ENCODE measurements at places on chromosomes 12 and 14.

GRCh38 chr12:125113789-125114188 lies 48.6 kb downstream of the AACS start:
- DNase-seq, result no peak

DNA sequence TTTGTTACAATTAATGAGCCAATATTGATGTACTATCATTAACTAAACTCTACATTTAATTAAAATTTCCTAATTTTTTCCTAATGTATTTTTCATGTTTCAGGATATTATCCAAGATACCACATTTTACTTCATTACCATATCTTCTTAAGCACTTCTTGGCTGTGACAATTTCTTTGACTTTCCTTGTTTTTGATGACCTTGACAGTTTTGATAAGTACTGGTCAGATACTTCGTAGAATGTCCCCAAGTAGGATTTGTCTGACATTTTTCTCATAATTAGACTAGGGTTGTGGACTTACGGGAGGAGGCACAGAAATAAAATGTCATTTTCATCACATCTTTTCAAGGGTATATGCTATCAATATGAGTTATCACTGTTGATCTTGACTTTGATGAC lies 700.9 kb downstream of the BCL11B start:
- DNase-seq, result no peak

DNA sequence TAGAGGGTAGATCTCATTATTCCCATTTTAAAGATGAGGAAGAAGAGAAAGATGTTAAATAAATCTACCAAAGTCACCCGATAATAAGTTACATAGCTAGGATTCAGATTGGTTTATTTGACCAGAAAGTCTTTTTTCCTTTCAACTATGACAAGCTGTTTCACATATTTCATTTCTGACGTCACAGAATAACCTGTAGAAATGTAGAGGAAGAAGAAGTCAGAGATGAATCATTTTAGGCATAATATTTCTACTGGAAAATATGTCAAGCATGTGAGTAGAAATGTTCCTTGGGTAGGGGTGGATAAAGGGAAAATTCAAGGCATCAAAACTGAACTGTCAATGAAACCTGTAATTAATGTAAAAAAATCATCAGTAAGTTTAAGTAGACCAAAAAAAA lies 107.0 kb downstream of the MGST1 start:
- no peak for DNase-seq

- DNase-seq, result no peak
Measured at GRCh38 chr12:26580619-26581018, 252.4 kb downstream of the ITPR2 start.

DNA sequence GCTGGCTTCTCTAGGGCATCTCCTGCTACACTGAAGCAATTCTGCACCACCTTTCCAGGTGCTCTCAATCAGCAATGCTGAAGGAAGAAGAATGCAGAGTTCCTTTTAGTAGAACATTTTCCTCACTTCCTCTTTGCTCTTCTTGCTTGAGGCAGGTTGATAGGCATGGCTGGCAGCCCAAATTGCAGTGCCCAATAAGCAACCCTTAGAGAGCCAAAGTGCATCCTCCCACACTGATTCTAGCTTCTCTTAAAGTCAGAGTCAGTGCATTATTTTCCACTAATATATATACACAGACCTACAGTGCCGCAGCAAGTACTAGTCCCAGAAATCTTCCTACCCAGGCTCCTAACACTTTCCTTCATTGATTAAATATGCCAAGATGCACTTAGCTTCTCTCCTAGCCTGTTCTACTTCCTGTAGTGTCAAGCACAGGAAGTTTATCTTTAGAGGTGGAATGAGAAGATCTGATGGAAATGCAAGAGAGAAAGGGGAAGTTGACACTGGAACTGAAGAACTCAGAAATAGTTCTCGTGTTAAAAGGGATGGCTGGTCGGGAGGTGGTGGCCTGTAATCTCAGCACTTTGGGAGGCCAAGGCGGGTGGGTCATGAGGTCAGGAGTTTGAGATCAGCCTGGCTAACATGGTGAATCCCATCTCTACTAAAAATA lies 132.7 kb downstream of the SSPN start:
- DNase-seq, result no peak

- no peak for DNase-seq
Measured at GRCh38 chr14:60840313-60840712, 105.8 kb downstream of the MNAT1 start.

GRCh38 chr12:50647031-50647430 lies 116.9 kb upstream of the ATF1 start:
- no peak for DNase-seq

DNA sequence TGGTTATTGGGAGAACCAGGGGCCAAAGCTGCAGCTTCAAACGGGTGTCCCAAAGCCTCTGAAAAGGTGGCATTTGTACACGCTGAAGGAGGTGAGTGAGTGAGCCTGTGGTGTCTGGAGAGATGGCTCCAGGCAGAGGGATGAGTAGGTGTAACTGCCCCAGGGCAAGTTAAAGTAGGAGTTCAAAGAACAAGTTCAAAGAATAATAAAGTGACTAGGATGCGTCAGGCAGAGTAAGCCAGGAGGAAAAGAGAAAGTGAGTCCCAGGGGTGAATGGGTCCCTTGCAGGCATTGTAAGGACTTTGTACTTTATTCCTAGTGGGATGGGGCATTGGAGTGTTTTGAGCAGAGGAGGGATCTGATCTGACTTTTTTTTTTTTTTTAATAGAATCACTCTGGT lies 201.4 kb upstream of the PWP1 start:
- DNase-seq, result no peak

- DNase-seq, result no peak
Measured at GRCh38 chr12:65695113-65695865, 129.0 kb upstream of the HMGA2 start.

DNA sequence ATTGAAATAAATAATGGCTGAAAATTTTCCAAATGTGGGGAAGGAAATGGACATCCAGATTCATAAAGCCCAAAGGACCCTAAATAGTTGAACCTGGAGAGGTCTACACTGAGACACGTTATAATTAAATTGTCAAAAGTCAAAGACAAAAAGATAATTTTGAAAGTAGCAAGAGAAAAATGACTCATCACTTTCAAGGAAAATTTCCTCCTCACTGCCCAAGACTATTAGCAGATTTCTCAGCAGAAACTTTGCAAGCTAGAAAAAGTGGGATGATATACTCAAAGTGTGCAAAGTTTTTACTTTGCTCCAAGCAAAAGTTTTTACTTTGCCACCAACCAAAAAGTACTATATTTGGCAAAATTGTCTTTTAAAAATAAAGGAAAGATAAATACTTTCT lies 15.9 kb upstream of the KRT83 start:
- no peak for DNase-seq

GRCh38 chr12:2083008-2083407 lies 30.2 kb downstream of the CACNA1C start:
- no peak for DNase-seq

DNA sequence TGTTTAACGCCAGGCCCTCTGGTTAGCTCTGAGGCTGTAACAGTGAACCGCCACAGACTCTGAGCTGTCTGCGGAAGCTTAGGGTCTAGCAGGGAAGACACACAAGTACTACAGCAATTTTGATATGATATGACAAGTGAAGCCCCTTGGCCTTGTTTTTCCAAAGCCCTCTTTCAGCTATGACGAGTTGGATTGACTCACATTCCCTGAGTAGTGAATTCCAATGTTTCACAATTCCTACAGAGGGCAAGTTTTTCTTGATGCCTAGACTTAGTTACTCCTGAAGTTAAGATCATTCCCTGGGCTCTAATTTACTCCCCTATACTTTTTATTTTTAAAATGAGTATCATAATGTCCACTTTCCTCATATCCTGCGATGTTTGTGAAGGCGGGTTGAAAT lies 53.3 kb upstream of the CISTR start:
- DNase-seq, result no peak

- no peak for DNase-seq
Measured at GRCh38 chr12:40137252-40137651, 31.4 kb upstream of the SLC2A13 start.

- DNase-seq, result no peak
Measured at GRCh38 chr12:71299541-71300376, 139.8 kb upstream of the LGR5 start.

GRCh38 chr12:67415473-67415872 lies 146.3 kb downstream of the CAND1 start:
- DNase-seq, result no peak

- no peak for DNase-seq
Measured at GRCh38 chr14:72692696-72693095, 201.2 kb downstream of the DPF3 start.

DNA sequence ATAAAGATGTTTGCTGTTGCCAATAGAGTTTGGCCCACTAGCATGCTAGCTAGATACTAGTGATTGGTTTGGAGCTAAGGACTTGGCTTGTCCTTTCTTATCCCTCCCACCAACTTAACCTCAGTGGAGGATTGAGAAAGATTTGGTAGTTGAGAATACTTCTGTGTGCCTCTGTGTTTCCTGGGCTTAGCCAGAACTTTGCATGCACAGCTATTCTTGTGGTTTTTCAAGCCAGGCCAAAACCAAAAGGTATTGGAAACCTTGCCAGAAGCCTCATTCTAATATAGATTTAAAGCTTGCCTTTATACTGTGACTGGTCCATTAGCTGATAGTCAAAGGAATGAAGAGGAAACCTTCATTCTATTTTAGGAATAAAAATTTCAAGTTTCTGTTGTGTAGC lies 188.5 kb downstream of the CCDC91 start:
- DNase-seq, result no peak

GRCh38 chr12:131939007-131939406 lies 9.9 kb downstream of the PUS1 start:
- no peak for DNase-seq

DNA sequence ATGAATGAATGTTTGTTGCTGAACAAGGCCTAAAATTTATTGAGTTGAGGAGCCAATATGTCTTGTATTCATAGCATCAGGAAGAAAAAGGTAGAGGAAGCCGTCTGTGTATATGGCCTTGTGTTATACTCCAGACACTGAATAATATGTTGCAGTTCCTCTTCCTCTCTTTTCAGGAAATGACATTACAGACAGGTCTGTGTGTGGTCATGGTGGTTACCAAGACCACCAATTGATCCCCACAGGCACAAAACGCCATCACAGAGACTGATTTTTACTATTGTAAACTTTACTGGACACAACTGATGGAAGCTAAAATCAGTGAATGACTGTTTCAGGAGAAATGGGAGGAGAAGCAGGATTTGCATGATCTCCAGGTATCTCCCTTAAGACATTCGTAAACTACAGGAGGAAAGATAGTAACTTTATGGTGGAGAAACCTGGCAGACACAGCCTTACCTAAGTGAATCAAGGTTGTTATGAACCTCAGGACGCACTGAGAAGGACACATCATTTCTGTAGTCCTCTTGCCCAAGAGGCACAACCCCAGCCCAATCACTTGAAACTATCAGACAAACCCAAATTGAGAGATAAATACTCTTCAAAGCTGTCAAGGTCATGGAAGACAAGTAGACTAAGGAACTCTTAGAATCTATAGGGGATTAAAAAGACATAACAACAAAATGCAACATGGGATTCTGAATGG lies 334.1 kb upstream of the RGS6 start:
- no peak for DNase-seq
